Dorsolateral prefrontal cortex (tissue), 122 donors: ENCODE measurements at places on chromosomes 6 and 20.

DNA sequence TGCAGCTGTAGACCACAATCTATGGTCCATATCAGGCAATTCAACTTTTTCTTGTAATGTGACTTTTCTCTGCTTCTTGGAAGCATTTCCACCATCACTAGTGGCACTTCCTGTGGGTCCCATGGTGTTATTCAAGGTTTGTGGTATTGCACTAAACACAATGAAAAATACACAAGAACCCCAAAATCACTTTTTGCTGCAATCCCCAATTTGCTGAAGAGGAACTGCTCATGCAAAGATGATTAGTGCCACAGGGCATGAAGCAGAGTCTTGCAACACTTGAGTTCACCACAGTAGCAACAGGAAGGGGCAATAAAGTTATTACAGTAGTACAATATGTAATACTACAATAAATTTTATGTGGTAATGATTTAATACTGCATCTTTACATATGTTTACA lies 16.8 kb upstream of the TAAR1 start:
- DNase-seq: no peak

GRCh38 chr20:29873946-29874345 lies 1383.5 kb upstream of the DEFB115 start:
- peak; percentile 41 for DNase-seq

DNA sequence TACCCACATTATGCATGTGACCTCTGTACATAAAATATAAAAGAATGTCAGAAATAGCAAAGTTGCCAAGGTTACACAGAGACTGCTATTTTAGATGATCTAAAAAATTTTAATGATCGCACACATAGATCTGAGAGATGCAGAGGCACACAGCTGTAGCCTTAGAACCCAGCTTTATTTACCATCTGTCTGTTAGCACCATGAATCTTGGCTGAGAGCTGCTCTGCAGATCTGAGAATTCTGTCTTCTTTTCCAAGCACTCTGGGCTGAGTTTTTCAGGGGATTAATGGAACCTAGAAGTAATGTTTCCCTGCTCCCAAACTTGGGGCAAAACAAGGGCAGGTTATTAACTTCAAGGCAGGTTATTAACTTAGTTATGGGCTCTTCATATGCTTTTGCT lies 248.7 kb upstream of the JAG1 start:
- no peak for DNase-seq

GRCh38 chr6:130518588-130518987 lies 152.8 kb downstream of the TMEM200A start:
- no peak for DNase-seq

DNA sequence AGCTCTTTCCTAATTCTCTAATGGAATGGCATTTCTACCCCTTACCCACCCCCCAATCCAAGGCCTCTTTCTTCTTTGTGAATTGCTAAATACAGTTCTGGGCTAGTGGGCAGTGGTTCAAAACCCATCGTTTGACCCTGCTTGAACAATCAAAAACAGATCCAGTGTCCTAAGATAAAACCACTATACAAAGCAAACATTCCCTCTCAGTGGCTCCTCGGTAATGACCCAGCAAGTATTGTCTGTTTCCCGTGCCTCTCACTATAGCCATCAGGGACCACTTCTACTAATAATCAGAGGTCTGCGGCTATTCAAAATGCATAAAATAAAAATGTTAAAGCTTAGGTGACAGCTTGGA lies 143.5 kb upstream of the AKAP12 start:
- DNase-seq: no peak

GRCh38 chr6:160112628-160113299 lies 8.9 kb upstream of the SLC22A1 start:
- DNase-seq: no peak

DNA sequence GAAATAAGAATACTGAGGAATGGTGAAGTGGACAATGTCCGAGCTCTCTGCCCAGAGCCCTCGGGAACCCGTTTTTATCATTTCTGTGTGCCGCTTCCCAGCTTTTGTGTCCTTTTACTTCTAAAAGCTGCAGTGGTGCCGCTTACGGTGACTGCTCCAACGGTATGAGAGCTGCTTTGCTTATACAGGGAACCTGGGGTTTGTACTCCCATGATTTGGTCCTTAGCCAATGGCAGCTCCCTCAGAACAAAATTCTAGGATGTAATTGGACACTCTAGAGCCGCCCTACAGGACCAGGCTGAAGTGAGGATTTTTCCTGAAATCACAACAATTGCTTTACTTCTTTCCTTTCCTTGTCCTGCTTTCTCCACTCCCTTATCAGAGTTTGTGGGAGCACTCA lies 24.2 kb upstream of the PCSK2 start:
- no peak for DNase-seq

- DNase-seq: no peak
Measured at GRCh38 chr6:22421198-22421597, 124.4 kb upstream of the PRL start.

- peak; percentile 38 for DNase-seq
Measured at GRCh38 chr6:53837865-53838769, 43.3 kb downstream of the LRRC1 start.

GRCh38 chr6:45923831-45924391 lies 91.7 kb downstream of the CLIC5 start:
- no peak for DNase-seq

- no peak for DNase-seq
Measured at GRCh38 chr6:107618672-107619071, 128.8 kb downstream of the SOBP start.

- DNase-seq: no peak
Measured at GRCh38 chr6:108746366-108746765, 101.9 kb upstream of the ARMC2 start.

GRCh38 chr6:93900142-93900541 lies 480.8 kb upstream of the EPHA7 start:
- no peak for DNase-seq

DNA sequence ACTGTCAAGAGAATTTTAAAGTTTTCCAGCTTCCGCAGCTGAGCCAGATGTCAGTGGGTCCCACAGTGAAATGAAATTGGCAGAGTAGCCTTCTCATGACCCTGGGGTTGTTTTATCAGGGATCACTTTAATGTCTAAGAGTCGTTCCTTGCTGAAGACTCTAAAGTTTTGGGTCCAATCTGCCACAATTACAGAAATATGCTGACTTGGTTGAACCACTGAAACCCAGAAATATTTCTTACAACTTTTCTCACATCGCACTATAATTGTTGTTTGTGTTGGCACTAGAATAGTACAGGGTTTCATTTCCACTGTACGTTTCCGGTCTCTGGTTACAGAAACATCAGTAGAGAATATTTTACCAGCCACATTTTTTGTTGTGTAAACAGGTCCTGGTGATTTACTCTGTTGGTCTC lies 109.0 kb downstream of the HMGCLL1 start:
- no peak for DNase-seq

- peak; percentile 62 for DNase-seq
Measured at GRCh38 chr20:19889011-19889953, 127.9 kb upstream of the NAA20 start.

GRCh38 chr20:12053353-12053752 lies 135.7 kb downstream of the BTBD3 start:
- no peak for DNase-seq

- DNase-seq: no peak
Measured at GRCh38 chr20:11375966-11376365, 541.7 kb upstream of the BTBD3 start.

GRCh38 chr20:15310361-15310760 lies 972.9 kb upstream of the FLRT3 start:
- DNase-seq: no peak

GRCh38 chr20:41204304-41205265 lies 67.2 kb downstream of the PLCG1 start:
- DNase-seq: no peak

- no peak for DNase-seq
Measured at GRCh38 chr6:24484657-24485323, 4.6 kb downstream of the GPLD1 start.

- no peak for DNase-seq
Measured at GRCh38 chr20:4513720-4514119, 208.0 kb upstream of the PRND start.

- DNase-seq: no peak
Measured at GRCh38 chr6:137801352-137802114, 65.5 kb upstream of the TNFAIP3 start.

DNA sequence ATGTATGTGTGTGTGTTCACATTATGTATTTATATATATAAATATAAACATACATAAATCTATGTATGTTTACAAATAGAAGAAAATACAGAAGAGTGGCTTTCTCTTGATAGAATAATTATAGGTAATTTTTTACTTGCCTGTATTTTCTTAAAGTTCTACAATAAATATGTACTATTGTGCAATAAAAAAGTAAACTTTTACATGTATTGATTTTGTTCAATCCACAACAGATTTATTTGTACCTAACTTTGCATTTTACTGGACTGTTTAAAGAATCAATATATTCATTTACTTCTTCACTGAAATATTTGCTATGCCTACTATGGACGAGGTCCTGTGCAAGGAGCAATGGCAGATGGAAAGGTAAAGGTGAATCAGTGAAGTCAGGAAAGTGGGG lies 14.0 kb upstream of the TAB2 start:
- no peak for DNase-seq

DNA sequence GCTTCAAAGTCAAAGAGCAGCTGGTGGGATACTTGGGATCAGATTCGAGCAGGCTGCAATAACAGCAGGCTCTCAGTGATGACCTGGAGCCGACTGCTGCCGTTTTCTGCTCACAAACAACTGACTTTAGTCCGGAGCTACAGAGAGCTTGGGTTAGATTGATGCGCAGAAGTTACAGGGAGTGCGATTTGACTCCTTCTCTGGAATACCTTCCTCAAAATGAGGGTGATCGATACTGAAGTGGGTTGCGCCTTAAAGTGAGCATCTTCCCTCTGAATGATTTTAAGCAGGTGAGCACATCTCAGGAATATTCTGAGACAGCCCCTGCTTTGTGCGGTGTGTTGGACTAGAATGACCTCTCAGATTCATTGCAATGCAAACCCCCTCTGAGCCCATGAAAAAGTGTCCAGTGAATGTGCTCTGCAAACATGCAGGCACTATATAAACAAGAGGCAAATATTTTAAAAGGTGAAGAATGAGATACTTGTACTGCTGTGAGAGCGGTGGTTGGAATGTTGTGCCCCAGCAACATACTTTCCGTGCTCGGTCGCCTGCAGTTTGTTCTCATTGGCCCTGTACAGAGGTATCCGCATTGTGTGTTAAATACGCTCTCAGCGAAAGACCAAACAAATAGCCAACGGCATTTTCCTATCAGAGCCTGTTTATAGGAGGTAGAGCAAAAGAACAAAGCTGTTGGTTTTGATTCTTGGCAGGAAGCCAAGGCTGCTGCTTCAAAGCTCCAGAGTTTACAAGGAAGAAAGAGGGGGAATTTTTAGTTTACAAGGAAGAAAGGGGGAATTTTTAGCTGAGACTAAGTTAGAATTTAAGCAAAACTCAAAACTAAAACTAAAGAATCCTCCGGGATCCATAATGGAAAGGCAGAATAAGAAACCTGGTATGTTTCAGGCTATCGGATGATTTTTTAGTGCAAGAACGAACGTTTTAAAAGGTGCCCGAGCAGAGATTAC lies 67.7 kb downstream of the PHACTR2 start:
- no peak for DNase-seq

- no peak for DNase-seq
Measured at GRCh38 chr6:144953552-144954240, 668.6 kb downstream of the UTRN start.

GRCh38 chr6:127385668-127386430 lies 42.4 kb upstream of the ECHDC1 start:
- DNase-seq: no peak

DNA sequence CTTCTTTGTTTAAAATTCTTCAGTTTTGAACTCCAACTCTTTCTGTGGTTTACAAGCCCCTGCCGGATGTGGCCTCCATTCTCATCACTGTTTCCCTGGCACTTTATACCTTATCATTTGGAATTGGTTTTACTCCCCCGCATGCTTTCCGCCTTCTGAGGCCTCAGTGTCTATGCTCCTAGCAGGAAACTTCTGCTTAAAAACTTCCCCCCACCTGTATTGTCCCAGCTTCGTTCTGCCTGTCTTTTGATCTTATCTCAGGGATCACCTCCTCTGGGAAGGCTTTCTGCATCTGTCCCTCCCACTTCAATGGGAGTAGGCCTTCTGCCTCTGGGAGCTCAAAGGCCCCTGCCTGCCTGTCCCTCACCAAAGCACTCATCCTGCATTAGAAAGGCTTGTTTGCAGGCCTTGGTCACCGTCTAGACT lies 3.4 kb upstream of the ANGPT4 start:
- no peak for DNase-seq

- peak; percentile 20 for DNase-seq
Measured at GRCh38 chr6:21115111-21115510, 478.4 kb upstream of the SOX4 start.

DNA sequence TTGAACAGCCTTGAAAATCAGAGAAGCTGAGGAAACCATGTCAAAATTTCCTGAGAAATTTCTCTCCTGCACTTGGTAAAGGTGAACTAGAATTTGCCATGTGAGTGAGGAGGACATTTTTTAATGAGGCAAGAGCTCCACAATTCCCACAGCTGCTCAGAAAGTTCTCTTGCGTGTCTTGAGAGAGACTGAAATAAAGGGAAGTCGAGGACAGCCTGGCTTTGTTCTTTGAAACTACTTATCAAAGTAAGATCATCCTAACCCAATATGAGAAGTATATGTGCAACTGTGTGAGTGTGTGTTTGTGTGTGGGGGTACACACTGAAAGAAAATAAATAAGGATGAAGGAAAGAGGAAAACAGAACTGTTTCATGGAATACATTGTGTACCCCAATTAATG lies 163.4 kb downstream of the SLC24A3 start:
- no peak for DNase-seq

GRCh38 chr6:66435321-66435720 lies 728.3 kb upstream of the EYS start:
- no peak for DNase-seq

DNA sequence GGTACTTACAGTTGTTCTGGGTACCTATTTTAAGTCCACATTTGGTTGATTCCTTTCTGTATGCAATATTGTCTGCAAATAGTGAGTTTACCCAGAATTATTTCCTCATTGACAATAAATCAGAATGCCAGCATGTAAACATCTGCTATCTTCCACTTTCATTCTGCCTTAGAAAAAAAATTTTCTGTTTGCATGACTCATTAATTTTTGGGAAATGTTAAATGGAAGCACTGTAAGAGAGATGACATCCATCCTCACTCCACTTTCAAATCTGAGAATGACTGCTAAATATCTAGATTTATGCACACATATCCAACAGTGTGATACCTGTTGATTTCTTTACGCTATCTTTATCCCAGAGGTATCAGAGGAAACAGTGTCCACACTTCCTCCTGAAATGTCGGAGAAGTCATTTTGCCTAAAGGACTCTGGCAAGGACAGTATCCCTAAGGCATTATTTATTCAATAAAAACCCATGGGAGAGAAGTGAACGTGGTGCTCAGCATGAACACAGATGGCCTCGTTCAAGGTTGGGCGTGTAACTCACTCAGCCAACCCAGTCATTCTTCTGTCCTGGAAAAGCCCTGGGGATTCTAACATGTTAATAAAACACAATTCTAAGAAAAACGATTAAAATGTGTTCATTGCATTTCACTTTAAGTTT lies 780.9 kb downstream of the QKI start:
- no peak for DNase-seq

DNA sequence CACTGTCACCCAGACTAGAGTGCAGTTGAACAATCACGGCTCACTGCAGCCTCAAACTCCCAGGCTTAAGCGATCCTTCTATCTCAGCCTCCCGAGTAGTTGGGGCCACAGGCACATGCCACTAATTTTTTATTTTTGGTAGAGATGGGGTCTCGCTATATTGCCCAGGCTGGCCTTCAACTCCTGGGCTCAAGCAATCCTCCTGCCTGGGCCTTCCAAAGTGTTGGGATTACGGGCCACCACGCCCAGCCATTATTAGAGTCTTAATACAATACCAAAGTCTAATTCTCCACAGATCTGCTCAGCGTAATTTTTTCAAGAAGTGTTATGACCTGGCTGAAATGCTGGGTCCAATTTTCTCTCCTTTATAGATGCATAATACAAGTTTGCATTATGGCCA lies 3.0 kb downstream of the GCLC start:
- DNase-seq: no peak
